ENCODE measurements at places on chromosomes 4 and X.

DNA sequence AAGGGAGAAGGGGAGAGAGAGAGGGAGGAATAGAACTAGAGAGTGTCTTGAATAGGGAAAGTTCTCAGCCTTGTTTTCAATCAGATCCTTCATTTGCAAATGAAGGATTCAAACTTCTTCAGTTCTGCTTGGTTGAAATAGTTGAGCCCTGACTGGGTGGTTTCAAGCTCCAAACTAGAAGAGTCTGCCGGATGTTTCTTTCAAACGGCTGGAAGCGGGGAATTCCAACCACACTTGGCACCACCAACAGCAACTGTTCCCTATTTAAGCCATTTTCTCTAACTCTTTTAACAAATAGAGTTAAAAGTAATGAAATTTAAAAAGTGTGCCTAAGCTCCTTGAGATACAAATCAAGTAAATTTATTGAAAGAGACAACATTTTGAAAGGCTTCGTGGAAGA is 67.5 kb upstream of the DDX60 start:
- DNase-seq = peak; percentile 29

DNA sequence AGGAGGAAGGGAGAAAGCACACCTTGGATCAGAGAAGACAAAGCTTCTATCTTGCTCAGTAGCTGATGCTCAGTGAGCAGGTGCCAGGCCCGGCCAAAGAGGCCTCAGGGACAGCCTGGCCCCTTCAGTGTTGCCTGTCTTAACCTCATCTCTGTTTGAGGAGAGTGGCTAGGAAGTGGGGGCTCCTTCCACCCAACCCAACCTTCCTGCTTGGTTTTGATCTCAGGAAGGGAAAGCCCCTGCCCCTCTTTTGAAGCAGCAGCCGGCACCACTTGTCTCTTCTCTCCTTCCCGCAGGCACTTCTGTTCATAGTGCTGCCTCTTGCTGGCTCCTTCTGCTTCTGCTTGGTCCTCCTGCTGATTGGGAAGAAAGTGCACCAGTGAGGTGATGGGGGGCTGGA is 2.4 kb upstream of the AFF2 start:
- DNase-seq = no peak

DNA sequence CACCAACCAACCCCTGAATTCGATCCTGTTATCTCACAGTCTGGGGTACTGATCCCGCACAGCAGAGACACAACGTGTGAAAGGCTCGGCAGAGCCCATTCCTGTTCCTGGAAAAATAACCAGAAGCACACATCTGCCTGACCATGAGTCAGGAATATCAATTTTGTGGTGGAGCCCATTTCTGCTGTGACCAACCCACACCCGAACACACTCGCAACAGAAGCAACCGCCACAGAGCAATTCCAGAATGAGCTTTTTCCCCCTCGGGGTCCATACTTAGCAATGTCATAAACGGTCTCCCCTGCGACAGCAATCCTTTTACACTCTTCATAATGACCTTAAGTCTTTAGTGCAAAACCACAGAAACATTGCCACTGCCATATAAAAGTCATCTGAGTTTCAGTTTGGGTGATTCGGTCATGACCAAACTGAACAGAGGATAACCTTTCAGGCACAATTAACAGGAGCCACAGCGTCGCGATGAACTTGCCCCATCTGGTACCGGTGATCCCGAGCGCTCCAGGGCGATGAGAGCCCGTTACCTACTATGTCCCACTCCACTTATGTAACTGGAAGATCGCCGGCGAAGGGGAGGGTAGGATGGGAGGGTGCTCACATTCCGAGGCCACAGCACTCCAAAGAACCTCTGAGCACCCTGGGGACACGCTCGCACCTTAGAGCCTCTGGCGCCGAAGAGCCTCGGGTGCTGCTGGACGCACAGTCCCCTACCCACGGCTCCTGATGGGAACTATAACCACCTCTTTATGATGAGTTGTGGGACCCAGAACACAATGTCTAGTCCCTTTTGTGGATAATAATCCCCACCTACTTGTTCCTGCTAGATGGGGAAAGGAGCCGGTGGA is 1.1 kb downstream of the MECP2 start:
- DNase-seq = no peak

GRCh38 chr4:186040316-186040715 is 28.6 kb upstream of the TLR3 start:
- DNase-seq = no peak

DNA sequence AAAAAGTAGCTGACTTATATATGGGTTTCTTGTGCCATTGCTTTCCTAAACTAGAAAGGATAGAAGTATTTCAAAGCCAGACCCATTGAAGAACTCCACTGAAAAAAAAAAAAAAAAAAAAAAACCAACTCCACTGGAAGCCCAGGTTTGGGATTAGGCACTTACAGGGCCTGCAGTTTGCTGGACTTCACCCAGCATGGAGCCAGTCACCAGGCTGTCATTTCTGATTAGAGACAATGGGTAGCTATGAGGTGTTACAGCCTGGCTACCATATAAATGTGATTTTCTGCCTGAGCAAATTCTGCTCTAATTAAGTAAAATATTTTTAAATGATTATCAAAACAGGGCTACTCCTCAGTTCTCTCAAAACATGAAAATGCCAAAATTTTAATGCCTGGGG is 49.5 kb downstream of the HS6ST2 start:
- DNase-seq = no peak

DNA sequence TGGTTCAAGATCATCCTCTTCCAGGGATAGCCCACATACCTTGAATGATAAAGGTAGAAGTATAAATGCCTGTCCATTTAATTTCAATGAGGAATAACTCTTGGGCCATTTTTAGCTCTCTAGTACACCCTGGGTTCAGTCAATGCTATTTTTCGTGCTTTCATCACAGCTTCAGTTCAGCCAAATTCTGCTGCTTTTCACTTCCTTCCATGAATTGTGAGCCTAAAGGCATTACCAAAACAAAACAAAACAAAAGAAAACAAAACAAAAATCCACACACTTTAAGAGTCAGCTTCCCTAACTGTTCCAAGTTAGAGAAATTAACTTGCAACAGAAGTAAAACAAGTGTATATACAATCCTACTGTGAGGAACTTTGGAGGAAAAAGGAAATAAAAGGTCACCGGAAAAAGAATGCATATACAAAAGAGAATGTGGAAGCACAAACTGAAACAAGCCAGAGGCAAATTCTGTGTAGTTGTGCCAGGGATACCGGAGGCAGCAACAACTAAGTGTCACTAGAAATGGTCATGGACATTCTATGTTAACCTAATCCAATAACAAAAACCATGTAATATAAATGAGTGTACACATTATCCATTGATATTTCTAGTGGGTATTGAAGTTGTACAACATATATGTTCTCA is 423.1 kb downstream of the KCTD8 start:
- no peak for DNase-seq

DNA sequence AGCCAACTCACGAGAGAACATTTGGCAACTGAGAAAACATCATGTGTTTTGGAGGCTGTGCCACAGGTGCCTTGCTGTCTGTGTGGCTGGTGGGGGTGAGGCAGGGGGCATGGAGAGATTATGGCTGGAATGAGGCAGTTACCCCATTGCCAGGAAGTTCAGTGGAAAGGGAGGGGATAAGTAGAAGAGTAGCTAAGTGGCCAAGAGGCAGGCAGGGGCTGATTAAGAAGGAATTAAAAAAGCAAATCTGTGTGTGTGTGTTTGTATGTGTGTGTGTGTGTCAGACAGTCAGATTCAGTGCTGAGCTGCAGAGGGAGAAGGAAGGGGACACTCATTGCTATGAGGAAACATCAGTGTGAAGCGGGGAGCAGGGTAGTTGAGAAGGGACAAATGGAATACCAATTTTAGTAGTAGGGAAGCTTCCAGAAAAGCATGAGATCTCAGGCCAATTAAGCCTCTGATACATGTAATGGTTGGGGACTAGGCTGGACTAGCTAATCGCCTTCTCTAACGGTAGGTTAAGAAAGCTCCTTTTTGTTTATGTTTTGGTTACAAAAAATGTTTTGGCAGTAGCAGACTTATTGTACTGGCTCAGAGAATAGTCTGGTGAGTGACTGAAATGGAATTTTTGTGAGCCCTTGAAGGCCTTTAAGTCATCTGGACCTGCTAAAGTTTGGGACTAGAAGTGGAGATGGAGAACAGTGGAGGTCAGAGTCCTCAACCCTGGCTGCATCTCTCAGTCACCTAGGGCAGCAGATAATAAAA is 18.5 kb downstream of the TMEM164 start:
- DNase-seq = no peak

GRCh38 chr4:128663325-128663724 is 146.2 kb upstream of the JADE1 start:
- DNase-seq = no peak

DNA sequence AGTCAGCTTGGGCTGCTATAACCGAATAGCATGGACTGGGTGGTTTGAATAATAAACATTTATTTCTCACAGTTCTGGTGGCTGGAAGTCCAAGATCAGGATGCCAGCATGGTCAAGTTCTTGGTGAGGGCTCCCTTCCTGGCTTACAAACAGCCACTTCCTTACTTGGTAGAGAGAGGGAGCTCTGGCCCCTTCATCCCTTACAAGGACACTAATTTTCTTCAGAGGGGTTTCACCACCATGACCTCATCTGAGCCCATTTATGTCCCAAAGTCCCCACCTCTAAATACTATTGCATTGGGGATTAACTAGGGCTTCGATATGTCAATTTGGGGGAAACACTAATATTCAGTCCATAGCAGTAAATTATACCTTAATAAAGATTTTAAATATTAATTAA is 61.8 kb downstream of the CLNK start:
- peak; percentile 51 for DNase-seq

GRCh38 chrX:20046223-20046622 is 55.4 kb upstream of the BCLAF3 start:
- no peak for DNase-seq

DNA sequence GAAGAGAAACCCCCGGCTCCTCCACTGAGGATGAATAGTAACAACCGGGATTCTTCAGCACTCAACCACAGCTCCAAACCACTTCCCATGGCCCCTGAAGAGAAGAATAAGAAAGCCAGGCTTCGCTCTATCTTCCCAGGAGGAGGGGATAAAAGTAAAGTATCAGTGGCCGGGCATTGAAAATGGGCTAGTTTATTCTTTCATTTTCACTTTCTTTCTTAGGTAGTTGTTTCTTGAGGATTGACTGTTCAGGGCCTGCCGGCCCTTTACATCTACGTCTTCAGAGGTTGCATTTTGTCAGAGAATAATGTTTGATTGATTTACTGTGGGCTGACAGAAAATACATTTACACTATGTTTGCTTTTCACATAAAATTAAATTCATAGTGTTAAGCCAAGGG is 27.1 kb downstream of the PAK3 start:
- no peak for DNase-seq

- no peak for DNase-seq
Observed at GRCh38 chr4:107666134-107666533, 53.9 kb downstream of the PAPSS1 start.

DNA sequence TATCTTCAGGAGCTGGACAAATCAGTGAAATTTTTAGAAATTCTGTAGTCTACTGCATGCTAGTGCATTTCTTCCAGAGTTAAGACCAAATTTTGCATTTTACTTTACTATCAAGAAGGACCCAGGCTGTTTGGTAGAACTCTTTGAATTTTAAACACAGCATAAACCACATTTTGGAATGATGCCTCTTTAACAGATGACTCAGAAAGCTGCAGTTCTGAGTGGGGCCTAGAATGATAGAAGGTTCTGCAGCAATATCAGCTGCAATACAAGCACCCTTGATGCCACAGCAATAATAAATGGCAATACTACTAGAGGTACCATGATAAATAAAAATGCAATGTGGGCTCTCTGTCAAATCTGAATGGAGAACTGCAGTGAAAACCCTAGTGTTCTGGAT is 198.7 kb downstream of the TMA16 start:
- DNase-seq = no peak

- DNase-seq = no peak
Observed at GRCh38 chr4:100360211-100360610, 157.6 kb downstream of the EMCN start.

- no peak for DNase-seq
Observed at GRCh38 chr4:113840861-113841260, 79.3 kb upstream of the CAMK2D start.

GRCh38 chr4:159141193-159141592 is 38.3 kb downstream of the RAPGEF2 start:
- DNase-seq = no peak

DNA sequence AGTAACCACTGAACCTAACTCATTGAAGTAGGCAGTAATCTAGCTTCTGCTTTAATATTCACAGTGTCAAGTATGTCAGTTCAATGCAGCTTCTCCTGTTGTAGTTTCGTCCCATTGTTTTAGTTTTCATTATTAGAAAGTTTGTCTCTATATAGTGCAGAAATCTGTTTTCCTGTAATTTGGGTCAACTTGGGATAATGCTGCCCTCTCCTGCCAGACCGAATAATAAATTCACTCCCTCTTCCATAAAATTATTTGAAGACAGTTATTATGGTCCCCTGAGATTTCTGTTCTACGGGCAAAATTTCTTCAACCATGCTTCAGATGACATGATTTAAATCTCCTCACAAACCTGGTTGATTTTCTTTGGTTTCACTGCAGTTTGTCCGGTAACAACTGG is 4.6 kb upstream of the LUZP4 start:
- no peak for DNase-seq

- no peak for DNase-seq
Observed at GRCh38 chr4:111435986-111436744, 709.1 kb upstream of the FAM241A start.

DNA sequence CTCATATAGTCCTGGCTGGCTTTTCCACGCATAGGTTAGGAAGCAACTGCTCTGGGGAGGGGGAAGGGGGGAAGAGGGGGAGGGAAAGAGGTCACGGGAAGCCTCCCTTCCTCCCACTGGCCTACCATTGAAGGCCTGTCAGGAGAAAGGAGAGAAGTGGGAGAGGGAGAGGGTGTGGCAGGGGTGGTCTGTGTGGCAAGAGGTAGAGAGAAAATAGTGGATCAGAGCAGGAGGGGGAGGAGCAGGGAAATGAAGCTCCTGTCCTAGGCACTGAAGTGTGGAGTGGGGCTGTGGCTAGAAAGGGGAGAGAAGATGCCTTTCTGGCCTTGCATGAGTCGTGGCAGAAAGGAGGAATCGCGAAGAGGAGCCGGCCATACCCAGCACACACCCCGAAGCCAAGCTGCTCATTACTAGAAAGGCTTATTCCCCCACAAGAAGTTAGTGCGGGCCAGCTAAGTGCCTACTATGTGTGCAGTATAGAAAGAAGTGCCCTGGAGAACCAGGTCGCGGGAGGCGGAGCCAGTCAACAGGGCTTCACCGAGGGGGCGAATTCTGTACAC is 1.1 kb upstream of the TMEM164 start:
- DNase-seq = no peak

- no peak for DNase-seq
Observed at GRCh38 chrX:10794203-10794630, 173.8 kb upstream of the MID1 start.

DNA sequence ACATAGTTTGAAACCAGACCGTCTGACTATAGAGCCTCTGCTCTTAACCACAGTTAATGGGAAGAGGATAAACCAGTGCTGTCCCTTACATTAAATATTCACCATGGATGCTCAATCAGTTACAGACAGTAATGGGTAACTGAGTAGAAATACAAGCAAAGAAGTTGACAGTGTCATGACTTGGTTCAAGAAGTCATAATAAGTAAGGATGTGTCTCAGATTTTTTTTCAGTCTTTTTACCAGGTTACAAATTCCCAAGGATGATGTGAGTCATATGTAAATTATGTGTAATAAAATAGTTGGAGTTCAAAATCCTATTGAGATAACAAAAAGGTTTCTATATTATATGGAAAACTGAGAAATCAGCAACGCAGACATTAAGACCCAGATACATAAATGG is 31.1 kb downstream of the ZCCHC4 start:
- DNase-seq = no peak

GRCh38 chr4:140131675-140132229 is 22.2 kb downstream of the MAML3 start:
- DNase-seq = no peak

Measured in GM23338 (cell line).